Large intestine (tissue), 12 donors: ENCODE measurements at places on chromosomes 5 and 9. TPM values are rescaled to one million over a fixed set of nuclear protein-coding genes. Genes with fewer than 3 reads are reported as not detected.

Gene DND1
- polyA plus RNA-seq = 0.22 TPM

GRCh38 chr9:111483439-111483857 lies 735 bp downstream of the ECPAS start:
- no peak for DNase-seq

GRCh38 chr9:21810388-21810787 lies 8.0 kb downstream of the MTAP start:
- DNase-seq = no peak

Gene SLC34A1
- not detected for polyA plus RNA-seq

GRCh38 chr9:35508069-35508468 lies 18.2 kb downstream of the RUSC2 start:
- DNase-seq = no peak

Gene CRB2
- polyA plus RNA-seq = 2.3 TPM

DNA sequence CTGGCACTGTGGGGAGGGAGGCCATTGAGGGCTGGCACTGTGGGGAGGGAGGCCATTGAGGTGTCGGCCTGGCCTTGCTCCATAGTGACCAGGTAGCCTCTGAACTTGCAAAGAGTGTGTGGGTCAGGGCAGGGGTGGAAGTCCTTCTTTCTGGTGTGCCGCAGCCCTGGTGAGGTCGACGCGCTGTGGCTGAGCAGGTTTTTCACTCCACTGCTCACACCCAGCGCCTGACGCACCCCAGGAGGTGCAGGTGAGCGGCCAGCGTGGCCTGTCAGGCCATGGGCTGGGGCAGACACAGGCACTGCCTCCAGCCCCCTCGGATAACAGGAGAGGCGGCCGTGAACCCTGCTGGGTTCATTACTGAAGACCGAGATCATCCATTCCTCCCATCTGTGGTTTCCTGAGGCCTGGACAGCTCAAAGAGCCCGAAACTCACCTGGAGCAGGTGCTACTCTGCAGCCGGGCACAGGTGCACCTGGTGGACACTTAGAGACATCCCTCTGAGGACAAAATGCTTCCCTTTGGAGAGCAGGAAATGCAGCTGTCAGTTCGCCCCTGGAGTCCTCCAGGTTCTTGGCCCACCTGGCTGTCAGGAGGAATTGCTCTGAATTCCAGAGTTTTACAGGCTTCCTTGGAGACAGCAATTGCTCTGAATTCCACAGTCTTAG lies 32.4 kb downstream of the LHX3 start:
- no peak for DNase-seq

Gene SAXO1
- polyA plus RNA-seq = 0.06 TPM

Gene PRR16
- polyA plus RNA-seq = 2.7 TPM

Gene PSAT1
- polyA plus RNA-seq = 4.9 TPM

- no peak for DNase-seq
Observed at GRCh38 chr5:60519372-60519771, 180.6 kb downstream of the DEPDC1B start.

DNA sequence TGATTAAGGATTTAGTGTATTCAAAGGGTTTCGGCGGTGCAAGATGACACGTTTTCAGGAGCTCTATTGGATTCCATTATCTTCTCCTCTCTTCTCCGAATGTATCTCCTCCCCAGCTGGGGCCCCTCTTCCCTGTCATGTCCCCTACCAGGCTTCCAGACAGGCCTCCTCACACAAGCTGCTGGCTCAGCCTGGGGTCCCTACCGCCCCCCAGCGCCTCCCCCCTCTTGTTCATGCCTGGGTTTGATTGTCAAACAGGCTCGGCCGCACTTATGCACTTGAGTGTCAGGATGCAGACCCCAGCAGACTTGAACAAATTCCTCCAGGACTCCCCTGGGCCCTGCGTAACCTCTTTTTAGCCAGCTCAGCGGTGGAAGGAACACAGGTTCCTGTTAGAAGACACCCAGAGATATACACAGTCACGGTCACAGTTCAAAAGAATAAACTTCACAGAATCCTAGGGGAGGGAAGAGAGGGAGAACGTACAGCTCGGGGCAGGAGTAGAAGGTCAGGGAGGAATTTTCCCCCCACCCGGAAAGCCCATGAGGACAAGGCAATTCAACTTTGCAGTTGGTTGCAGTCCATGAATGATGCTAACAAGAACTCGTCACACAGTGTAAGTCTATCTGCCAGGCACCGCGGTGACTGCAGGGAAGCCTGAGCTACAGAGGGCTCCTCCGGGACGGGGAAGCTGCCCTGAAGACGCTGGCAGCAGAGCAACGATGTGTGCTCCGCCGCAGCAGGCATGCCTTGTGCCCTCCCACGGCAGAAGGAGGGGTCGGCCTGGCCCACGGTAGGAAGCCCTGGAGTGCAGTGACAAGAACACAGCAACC lies 560.0 kb downstream of the BNC2 start:
- DNase-seq = no peak

GRCh38 chr5:73376618-73377170 lies 71.9 kb downstream of the FOXD1 start:
- no peak for DNase-seq

DNA sequence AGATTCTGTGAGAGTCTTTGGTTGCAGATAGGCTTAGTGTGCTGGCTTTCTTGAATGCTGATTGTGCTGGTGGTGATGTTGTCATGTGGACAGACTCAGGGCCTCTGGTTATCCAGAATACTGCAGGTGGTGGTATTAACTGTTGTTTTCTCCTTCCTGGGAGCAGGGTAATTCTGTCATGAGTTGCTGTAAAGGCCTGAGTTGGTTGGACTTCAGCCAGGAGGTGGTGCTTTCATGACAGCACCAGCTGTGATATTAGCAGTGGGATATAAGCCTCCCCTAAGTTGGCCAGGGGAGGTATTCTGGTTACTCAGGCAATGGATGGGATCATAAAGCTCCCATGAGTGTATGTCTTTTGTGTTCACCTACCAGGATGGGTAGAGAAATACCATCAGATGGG lies 16.4 kb upstream of the RNF180 start:
- peak; percentile 70 for DNase-seq

GRCh38 chr9:128928624-128929023 lies 7.8 kb downstream of the PHYHD1 start:
- no peak for DNase-seq

- no peak for DNase-seq
Observed at GRCh38 chr9:20477940-20478620, 144.2 kb downstream of the MLLT3 start.

Gene FAM221B
- 0.10 TPM for polyA plus RNA-seq

Gene CARTPT
- polyA plus RNA-seq = 8.5 TPM

DNA sequence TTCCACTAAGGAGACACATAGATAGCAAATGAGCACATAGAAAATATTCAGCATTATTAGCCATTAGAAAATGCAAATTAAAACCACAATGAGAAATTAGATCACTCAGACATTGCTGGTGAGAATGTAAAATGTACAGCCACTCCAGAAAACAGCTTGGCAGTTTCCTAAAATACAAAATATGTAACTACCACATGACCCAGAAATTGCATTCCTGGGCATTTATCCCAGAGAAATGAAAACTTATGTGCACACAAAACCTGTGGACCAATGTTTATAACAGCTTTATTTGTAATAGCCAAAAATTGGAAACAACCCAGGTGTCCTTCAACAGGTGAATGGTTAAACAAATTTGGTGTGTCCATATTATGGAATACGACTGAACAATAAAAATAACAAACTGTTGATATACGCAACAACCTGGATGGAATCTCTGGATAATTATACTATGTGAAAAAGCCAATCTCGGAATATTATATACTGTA lies 34.8 kb upstream of the SHC3 start:
- DNase-seq = no peak

Gene RNF183
- polyA plus RNA-seq = 0.91 TPM

- DNase-seq = no peak
Observed at GRCh38 chr5:106875591-106876297, 795.0 kb downstream of the EFNA5 start.

- DNase-seq = no peak
Observed at GRCh38 chr9:98823666-98824334, 16.3 kb downstream of the GALNT12 start.

DNA sequence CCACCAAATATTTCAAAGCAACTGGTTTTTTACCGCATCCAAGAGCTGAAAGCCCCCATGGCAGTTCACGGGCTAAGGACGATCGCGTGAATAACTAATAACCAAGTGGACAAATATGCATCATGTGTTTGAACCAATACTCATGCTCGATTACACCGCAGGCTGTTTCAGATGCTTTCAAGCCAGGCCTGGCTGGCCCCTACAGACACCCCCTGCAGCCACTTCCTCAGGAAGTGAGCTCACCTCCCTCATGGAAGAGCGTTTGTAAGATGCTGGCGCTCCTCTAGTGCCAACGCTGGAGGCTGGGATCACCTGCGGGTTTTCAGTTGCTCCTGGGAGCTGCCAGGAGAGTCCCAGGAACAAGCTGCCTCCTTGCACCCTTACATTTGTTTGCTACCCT lies 53.9 kb upstream of the PTCH1 start:
- DNase-seq = no peak

Gene THBS4
- polyA plus RNA-seq = 3.3 TPM

- DNase-seq = no peak
Observed at GRCh38 chr5:172862165-172862801, 28.2 kb downstream of the ERGIC1 start.

Gene GKAP1
- 15.4 TPM for polyA plus RNA-seq

GRCh38 chr5:132501961-132502931 lies 11.7 kb upstream of the IRF1 start:
- peak; percentile 55 for DNase-seq

Gene ENHO
- 10.6 TPM for polyA plus RNA-seq

DNA sequence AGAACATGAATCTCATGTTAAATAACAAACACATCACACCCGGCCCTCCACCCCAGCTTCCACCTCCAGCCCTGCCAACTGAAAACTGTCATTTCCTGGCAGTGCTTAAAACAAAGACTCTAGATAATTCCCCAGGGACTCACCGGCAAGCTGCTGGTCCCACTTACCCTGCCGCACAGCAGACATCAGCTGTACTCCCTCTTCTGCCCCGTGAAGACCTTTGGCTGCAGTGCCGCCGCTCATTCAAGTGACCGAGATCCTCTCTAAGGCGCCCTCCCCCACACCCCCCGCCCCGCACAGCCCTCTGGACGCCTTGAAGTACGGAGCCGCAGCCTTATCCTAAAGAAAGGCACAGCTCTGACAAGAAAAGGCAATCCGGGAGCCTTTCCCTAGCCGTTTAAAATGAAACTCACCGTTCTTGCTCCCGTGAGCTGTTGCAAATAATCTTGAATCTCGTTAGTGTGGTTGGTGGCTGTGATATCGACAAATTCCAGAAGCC lies 434 bp downstream of the GLRX start:
- DNase-seq = peak; percentile 79

Gene MAP1B
- 31.0 TPM for polyA plus RNA-seq

DNA sequence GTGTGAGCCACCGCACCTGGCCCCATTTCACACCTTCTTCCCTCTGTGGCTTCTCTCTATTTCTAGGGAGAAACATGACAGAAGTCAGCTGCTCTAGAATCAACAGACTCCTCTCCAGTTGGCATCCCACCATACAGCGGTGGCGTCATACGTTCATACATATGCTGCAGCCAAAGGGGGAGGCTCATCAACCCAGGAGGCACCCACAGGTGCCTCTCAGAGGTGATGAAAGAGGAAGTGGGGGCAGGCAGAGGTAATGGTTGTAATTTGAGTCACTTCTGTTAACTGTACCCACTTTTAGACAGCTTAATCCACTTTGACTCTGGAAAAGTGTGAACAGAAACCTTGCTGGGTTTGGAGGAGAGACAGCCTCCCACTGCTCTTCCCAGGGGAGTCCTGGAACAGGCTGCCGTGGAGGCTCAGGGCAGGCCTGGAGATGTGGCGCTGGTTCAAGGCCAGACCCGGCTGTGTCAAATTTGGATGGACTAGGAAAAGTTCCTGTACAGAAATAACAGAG lies 47.3 kb upstream of the SUB1 start:
- no peak for DNase-seq

Gene PCDHGC3
- 30.4 TPM for polyA plus RNA-seq

Gene SERF1B
- 64.4 TPM for polyA plus RNA-seq

Gene TRIP13
- 8.3 TPM for polyA plus RNA-seq
